ENCODE measurements at places on chromosomes 16 and 17.

GRCh38 chr17:40827746-40828453, 5.5 kb upstream of the KRT10 start:
- no peak for DNase-seq

- DNase-seq: no peak
These were observed 21.3 kb downstream of the B9D1 start for GRCh38 chr17:19341211-19341631.

DNA sequence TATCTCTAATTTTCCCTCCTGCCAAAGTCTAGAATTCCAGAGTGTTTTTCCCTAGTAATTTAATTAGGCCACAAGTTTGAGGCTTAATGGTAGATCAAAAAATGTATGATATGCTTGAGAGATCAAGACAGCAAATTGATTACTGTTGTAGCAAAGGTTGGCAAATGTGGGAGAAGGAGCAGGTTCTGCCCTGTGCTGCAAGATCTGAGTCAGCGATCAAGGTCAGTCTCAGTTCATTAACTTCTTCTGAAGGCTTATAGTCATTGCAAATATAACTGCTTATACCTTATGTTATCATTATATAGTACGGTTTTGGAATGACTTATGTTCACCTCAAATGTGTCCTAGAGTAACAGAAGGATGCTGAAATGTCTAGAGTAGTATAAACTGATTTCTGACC, 231.1 kb upstream of the TBX2 start:
- no peak for DNase-seq

DNA sequence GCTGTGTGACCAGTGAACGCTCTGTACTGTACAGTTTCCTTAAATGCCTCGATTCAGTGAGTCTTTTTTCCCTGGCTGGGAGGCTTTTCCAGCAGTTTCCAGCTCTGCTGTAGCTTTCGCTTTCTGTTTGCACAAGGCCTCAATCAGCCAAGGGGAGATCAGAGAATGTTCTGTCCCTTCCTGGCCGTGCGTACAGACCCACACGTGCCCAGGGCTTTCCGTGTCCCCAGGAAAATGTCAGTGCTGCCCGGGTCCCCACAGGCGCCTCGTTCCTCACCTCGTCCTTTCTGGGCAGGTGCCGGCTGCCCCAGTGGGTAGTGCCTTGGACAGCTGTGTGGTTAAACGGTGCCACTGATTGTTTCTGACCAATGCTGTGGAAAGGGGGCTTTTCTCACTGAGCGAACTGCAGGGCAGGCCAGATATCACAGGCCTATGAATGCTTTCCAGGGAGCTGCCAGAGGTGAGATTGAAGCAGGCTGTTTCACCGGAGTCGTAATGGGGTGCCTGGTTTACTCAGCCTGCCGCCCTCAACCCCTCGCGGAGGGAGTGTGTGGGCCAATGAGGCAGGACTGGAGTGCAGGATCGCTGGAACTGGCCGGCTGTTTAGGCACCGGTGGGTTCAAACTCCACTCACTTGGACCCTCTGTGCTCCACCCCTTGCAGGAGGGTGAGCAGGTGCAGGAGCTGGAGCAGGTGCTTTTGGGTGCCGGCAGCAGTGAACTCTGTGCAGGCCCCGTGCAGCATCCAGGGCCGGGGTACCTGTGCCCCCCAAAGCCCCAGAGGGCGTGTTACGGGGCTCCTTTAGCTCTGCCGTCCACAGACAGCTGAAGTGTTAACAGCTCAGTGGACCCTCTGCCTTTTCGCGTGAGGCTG, 44.4 kb downstream of the ZNF778 start:
- DNase-seq: no peak

DNA sequence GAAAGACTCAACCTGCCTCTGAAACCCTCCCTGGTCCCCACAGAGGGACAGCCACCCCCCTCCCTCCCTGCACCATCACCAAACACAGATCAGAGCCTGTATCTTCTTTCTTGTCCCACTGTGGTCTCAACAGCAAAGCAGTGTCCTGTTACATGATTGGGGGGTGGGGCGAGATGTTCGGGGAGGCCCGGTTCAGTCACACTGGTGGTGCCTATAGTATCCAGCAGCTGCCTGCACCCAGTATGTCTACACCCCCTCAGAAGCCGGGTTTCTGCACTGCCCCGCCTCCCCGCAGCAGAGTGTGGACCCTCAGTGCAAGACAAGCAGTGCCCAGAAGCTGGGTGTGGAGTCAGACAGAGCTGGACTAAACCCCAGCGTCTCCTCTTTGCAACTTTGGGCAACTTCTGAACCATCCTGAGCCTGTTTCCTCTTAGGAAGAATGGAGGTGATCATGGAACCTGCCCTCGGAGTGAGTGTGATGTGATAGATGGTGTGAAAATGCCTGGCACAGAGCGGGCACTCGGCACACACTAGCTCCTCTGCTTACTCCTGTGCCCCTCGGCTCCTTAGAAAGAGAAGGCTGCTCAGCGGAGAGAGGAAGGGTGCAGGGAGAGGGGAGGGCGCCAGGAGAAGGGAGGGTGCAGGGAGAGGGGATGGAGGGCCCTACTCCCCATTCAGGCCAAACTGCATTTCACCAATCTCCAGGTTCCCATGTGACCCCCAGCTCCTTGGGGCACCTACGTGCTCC, 84.0 kb upstream of the TNRC6C start:
- DNase-seq: no peak

- DNase-seq: no peak
These were observed 71.8 kb downstream of the SRCIN1 start for GRCh38 chr17:38533866-38534497.

All from smooth muscle cell of the brain vasculature (primary cell).